Right cardiac atrium (tissue), 5 donors: ENCODE measurements at places on chromosomes 7 and 10.

DNA sequence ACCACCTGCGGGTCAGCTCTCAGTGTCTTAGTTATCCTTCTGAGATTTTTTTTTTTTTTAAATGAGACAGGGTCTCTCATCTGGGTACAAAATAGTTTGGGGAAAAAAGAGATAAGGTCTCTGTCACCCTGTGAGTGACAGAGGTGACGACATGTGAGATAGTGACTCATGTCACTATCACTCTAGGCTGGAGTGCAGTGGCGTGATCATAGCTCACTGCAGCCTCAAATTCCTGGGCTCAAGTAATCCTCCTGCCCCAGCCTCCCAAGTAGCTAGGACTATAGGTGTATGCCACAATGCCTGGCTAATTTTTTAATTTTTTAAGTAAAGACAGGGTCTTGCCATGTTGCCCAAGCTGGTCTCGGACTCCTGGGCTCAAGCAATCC, 10.4 kb downstream of the BLVRA start:
- no peak for DNase-seq

DNA sequence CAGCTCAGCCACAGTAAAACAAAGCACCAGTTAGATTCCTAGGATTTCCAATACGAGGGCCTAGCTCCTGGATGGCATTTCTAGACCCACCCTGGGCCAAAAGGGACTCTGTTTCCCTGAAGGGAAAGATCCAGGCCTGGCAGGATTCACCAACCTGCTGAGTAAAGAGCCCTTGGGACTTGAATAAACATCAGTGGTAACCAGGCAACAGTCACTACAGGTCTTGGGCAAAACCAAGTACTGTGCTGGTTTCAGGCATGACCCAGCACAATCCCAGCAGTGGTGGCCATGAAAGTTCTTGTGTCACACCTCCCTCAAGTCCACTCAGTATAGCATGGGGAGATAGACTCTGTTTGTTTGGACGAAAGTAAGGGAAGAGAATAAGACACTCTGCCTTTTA, 31.0 kb upstream of the STARD3NL start:
- DNase-seq, result no peak

DNA sequence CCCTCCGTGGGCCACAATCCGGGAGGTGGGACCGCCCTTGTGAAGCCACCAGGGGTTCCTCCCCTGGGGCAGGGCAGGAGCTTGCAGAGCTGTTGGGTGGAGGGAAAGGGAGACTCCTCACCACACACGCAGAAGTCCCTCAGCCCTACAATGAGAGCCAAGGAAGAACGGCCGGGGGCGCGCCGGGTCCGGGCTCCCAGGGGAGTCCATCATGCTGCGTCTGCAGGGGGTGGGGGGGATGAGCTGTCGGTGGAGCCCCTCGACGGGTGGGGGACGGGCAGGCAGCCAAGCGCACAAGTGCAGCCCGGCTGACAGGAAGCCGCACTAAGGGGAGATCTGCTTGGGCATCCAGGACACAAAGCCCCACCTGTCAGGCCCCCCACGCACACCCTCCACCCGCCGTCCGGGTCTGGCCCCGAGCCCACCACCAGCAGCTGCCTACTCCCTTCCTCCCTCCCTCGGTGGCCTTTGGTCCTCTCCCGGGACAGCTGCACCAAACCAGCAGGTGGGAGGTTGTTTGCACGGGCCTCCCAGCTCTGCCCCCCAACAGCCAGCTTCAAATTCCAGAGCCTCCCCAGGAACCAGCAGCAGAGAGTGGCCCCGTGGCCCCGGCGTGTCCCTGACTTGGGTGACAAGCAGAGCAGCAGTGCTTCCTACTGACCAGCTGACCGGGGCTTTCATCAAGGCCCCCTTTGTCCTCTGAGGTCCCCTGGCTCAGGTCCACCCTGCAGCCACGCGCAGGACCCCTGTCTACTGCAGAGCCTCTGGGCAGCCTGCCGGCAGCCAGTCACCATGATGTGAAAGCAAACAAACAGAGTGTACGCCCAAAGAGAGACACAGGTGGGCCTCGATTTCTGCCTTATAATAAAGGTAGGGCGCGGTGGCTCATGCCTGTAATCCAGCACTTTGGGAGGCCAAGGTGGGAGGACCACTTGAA, 50.3 kb downstream of the HIP1 start:
- DNase-seq, result no peak

DNA sequence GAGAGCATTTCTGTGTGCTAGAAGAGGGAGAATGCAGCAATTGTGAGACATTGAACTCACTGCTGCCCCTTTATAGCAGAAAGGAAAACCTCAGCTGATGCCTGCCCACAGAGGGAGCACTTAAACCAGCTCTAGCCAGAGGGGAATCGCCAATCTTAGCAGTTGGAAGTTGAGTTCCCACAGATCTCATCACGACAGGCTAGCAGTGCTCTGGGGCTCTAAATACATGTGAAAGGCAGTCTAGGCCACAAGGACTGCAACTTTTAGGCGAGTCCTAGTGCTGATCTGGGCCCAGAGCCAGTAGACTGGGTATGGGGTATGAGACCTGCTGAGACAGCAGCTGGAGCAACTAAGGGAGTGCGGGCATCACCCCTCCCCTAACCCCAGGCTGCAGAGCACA, 25.2 kb upstream of the PRR15 start:
- DNase-seq, result no peak

DNA sequence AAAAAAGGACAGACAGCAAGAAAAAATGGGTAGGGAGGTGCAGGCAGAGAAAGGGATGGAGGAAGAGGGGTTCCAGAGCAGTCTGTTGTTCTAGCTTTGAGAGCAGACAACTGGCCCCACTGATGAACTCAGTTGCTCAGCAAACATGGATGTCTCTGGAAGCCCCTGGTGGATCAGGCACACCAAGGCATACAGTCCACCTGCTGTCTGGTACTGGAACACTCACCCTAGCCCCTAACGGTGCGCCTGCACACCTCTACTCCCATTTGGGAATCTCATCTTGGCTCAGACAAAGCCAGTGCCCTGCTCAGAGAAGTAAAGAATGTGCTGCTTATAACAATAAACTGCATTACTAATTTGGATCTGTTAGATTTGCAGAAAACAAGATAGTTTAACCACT, 7.7 kb downstream of the MACROH2A2 start:
- DNase-seq, result no peak

GRCh38 chr10:12027539-12027938, 15.1 kb downstream of the UPF2 start:
- no peak for DNase-seq

GRCh38 chr10:78543749-78544362, 510.2 kb downstream of the RPS24 start:
- DNase-seq, result peak; percentile 90

DNA sequence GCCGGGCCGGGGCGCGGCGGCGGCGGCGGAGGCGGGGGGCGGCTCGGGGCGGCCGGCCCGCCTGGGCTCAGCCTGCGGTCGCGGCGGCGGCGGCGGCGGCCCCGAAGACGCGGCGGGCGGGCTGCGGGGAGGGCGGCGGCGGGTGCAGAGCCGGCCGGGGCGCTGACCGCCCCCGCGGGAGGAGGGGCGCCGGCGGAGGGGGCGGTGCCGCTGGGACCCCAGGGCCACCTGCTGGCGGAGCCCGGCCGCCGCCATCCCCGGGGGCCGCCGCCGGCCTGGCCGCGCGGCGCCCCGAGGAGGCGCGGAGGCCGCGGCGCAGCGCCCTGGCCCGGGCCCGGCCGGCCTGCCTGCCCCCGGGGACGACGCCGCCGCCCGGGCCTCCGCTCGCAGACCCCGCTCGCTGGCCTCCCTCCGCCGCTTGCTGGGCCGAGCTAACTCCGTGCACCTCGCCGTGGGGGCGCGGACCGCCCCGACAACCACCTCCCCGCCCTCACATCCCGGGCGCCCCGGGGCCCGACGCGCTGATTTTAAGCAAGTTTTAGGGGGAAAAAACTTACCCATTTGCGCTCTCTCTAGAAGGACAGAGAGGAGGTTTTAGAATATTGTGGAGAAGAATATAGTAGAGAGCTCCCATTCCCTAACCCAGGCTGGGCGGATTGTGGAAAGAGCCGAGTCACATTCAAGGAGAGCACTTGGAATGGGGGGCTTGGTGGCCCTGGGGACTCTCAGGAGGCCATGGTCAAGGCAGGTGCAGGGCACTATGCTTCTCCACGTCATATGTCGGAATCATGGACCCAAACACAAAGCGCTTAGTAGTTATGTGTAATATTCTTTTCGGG, at the start of gene BEND7:
BEND7 (minus strand) TSS at position 140 of the 839 bp plus-strand sequence. CDS start 481 bp downstream, outside the sequence.
- DNase-seq, result peak; percentile 81

DNA sequence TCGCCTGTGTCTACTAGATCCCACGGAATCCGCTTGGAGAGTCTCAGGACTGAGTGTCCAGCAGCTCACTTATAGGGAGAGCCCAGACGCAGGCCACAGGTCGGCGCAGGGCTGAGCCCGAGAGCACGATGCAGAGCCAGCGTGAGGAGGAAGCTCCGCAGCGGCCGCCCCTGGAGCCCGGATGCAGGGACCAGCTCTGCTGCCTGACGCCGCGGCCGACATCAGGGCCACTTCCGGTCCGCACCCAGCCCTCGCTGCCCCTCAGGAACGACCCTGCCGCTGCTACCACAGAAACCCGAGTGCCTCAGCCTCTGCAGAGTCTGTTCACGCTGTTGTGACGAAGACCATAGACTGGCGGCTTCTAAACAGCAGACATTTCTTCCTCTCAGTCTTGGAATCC, 275.8 kb upstream of the PPP2R2D start:
- no peak for DNase-seq

DNA sequence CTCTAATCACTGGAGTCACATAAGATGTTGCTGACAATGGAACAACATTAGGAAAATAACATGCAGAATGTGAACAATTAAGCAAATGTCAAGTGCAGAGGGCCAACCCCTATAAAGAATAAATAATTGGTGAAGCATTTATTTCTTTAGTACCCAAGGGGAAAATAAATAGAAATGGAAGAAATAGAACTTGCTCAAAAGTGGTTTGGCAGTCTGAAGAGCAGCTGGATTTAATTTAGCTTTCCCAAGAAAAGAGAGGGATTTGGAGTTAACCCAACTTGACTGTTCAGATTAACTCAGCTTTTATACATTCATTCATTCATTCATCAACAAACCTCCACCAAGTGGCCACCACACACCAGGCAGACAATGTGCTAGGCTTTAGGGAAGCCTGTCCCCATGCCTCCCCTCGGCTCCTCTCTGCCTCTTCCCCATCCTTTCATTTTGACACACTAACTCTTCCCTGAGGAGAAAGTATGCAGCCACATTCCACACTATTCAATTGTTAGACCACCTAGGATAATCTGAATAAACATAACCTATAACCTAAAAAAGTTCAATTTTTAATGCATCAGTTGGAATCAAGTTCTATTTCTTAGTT, 295.5 kb downstream of the AHR start:
- DNase-seq, result no peak

DNA sequence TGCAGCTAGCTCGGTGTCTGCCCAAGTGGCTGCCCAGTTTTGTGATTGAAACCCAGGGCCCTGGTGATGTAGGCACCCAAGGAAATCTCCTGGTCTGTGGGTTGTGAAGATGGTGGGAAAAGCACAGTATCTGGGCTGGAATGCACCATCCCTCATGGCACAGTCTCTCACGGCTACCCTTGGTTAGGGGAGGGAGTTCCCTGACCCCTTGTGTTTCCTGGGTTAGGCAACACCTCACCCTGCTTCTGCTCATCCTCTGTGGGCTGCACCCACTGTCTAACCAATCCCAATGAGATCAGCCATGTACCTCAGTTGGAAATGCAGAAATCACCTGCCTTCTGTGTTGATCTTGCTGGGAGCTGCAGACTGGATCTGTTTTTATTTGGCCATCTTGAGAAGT, 27.6 kb downstream of the GIMAP4 start:
- DNase-seq, result no peak

DNA sequence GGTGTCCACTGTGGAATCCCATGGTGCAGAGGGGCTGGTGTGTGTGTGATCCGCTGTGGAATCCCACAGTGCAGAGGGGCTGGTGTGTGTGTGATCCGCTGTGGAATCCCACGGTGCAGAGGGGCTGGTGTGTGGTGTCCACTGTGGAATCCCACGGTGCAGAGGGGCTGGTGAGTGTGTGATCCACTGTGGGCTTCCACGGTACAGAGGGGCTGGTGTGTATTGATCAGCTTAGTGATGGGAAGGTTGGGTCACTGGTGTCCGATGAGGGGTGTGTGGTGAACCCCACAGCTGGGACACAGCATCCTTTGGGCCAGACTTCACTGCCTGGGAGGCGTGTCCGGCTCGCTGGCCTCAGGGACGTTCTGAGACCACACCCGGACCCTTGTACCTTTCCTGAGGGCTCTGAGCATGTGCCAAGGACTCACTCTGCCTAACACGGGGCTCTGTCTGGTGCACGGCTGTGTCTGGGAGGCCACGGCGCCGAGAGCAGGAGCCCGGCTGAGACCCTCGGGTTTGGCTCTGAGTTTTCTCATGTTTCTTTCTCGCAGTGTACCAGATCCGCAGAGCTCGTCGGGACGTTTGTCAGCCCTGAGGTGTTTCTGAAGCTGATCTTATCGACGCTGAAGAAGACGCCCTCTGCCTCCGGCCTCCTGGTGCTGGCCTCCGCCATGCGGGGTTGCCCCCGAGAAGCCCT, 29.3 kb upstream of the PRKAR1B start:
- DNase-seq, result peak; percentile 25

DNA sequence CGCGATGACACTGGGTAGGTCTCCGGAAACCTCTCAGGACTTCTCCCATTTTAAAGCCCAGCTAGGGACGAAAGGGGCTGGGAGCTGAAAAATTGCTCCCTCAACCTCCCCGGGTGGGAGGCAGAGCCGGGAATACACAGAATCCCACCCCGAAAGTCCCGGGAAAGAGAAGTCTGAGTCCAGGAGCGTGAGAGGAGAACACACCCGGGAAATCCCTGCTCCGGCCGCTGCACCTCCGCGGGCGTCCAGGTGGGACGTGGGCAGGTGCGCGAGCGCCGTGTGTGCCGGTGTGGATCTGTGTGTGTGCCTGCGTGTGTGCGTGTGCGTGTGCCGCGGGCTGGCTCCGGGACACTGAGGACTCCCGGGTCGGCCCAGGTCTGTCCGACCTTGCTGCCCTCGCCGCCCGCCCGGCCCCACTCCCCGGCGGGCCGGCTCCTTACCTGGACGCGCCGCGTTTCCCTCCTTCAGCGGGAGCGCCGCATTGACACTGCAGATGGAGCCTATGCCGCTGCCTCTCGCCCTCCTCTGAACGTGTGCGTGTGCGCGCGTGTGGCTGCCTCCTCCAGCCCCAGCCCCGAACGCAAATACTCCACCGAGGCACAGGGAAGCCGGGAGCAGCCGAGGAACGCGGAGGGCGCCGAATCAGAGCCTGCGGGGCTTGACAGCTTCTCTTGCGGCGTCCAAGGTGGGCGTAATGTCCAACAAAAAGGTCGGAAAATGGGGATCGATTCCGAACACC, at the start of gene PLXNA4:
PLXNA4 (minus strand) TSS at position 489 of the 739 bp plus-strand sequence. CDS start 67,777 bp downstream, outside the sequence.
- peak; percentile 63 for DNase-seq

- no peak for DNase-seq
These were observed 25.4 kb downstream of the LCOR start for GRCh38 chr10:96857301-96858012.

- no peak for DNase-seq
These were observed 297.0 kb upstream of the AUTS2 start for GRCh38 chr7:69301253-69301652.
